ENCODE measurements at places on chromosomes 1 and 21.

DNA sequence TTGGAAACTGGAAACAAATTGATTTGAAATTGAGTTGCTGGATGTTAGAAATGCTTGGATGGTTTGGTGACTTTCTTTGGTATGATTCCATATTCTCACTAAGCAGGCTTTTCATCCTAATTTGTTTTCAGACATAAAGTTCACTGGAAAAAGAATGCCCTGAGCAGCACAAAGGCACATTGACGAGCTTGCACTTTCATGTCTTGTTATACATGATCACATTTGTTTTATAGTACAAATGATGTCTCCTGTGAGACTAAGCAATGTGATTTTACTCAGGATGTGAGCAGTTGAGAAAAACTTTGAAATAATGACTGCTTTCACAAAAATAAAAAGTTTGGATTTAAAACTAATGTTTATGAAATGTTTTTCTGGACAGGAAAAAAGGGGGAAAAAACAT is 63.6 kb downstream of the KCNT2 start:
- no peak for DNase-seq

GRCh38 chr21:46099476-46099875 is 1.6 kb downstream of the COL6A2 start:
- no peak for DNase-seq

DNA sequence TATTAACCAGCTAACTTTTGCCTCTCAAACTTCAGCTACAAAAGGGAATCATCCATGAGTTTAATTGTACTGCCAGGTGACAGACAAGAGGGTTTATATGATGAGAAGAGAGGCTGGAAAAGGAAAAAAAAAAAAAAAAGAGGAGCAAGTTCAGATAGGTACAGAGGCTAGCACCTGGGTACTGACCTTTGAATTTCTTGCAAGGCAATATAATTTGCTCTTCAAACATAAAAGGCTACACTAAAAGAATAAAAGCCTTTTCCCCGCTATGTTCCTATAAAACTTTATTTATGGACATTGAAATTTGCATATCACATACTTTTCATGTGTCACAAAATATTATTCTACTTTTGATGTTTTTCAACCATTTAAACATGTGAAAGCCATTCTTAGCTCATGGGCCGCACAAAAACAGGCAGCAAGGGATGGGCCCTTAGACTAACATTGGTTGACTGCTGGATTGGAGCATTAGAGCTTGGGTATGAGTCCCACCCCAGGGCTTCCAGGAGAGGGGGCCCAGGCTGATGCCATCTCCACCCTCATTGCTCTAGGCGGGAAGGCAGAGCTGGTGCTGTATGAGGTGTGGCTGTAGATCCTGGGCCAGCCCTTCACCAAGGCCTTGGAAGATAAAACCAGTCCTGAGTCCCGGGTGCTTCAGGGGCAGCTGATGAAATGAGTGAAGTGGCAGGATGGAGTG is 44.3 kb downstream of the ATP1B1 start:
- DNase-seq: no peak

- no peak for DNase-seq
These were observed 3.2 kb downstream of the ZFYVE9 start for GRCh38 chr1:52145137-52145536.

GRCh38 chr1:246364415-246364941 is 142.6 kb downstream of the SMYD3 start:
- no peak for DNase-seq

GRCh38 chr1:209556162-209556690 is 27.3 kb upstream of the CAMK1G start:
- DNase-seq: no peak

- no peak for DNase-seq
These were observed 523.9 kb upstream of the ADGRL4 start for GRCh38 chr1:79530476-79530875.

DNA sequence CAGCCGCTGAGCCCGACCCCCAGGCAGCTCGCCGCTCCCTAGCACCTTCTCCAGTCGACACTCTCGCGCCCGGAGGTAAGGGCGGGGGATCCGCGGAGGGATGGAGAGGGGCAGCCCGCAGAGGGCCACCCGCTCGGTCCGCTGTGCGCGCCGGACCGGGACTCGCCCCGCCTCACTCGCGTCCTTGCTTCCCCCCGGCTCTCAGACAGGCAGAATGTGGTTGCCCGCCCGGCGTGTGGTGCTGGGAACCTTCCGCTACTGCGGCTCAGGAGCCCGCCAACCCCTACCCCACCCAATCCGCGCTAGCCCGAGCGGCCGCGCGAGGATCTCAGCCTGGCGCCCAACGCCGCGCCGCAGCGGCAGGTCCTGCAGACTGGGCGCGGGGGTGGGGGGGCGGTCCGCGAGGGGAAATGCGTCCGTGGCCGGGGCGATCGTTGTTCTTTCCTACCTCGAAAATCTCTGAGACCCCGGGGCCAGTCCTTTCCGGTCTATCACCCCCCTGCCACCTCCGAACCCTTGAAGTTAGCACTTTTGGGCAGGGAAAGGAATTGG is 404 bp downstream of the LRRC8C start:
- DNase-seq: no peak

DNA sequence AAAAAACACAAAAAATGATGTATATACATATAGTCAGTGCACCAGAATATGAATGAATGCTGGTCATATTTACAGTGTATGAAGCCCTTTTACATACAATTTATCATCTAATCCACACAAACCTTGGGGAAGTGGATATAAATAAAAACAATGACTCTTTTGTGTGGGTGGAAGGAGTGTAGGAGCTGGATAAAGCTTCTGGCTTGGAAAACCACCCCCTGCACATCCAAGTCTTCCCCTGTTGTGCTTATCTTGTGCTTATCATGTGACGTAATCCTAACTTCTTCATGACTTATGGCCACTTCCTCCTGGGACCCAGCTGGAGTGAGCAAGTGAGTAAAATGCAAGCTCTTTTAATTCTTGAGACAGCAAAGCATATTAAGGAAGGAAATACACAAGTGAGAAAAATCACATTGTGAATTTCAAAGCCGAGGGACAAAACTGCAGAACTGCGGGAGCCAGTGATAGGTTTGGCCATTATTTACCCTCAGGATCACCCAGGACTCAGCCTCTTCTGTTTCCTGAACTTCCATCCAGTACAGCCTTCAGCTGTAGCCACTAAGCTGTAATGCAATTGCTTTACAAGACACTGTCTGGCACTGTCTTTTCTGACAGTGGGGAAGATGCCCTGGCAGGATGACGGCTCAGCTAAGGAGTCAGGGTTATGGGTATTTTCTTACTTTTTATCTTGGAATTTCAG is 104.0 kb upstream of the PPM1J start:
- DNase-seq: no peak

DNA sequence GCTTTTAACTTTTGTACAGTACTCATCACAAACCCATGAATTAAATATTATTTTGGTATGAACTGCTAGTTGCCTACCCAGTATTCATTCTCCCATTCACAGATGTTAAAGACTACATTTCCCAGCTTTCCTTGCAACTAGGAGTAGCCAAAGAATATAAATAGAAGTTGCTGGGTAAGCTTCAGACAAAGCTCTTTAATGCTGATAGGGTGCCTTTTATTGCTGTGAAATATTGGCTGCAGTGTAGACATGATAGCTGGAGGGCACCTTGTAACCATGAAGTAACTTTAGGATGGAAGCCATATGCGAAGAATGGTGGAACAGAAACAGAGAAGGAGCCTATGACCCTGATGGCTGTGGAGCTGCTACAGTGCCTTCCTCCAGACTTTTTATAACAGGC is 16.7 kb downstream of the JUN start:
- no peak for DNase-seq

DNA sequence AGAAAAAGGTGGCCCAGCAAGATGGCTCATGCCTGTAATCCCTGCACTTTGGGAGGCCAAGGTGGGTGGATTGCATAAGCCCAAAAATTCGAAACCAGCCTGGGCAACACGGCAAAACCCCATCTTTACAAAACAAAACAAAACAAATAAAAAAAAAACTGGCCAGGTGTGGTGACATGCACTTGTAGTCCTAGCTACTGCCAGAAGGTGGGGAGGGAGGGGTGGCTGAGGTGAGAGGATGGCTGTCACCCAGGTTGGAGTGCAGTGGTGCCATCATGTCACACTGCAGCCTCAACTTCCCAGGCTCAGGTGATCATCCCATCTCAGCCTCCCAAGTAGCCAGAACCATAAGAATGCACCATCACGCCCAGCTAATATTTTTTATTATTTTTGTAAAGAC is 22.8 kb downstream of the RERE start:
- DNase-seq: no peak

Data from hypothalamus (tissue), 51 donors.